ENCODE measurements at places on chromosomes 6 and 20.

DNA sequence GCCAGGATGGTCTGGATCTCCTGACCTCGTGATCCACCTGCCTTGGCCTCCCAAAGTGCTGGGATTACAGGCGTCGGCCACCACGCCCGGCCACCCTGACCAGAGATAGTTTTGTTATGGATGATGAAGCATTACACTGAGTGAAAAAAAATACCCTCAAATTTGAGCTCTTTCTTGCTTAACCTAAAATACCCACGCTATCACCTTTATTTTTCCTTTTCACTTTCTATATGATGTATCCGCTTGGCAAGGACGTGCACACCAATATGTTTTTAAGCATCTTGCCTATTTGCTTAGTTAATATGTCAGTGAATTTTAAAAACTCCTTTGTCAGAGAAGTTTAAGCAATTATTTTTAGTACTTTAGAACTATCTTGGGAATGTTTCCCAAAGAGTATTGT, 150.4 kb downstream of the INSM1 start:
- DNase-seq = no peak

DNA sequence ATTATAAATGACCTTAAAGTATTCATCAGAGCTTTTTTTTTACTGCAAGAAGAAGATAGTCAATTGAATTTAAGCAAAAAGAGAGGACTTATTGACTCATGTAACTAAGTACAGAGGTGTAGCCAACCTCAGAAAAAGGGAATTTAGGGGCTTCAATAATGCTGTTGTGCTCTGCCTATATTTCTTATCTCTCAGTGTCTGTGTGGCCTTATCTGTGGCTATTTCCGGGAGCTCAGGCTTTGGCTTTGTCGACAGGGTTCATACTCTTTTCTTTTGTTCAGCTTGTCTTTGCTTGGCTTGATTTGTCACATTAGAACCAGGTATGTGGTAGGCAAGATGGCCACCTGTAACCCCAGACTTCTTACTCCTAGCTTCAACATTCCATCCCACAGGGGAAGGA, 38.6 kb upstream of the FABP7 start:
- DNase-seq = no peak

DNA sequence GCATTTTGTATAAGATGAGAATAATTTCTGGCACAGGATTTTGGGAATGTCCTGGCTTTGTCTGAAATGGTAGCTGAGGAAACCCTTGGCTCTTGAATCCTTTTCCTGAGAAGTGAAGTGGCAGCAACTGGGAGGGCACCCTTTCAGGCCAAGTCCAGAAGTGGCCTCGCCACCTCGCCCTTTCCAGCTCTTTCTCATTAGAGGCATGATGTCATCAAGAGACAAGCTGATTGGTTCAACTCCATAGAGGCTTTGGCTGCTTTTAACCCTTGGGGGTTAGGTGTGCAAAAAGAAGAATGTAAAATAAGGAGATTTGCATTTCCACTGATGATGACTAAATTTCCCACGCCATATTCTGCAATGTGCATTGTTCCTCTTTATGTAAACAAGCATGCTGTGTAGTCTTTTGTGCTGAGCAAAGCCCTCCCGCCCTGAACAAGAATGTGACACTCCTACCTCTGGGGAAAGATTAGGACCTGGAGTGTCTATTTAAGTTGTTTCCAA, 116.5 kb downstream of the TCP11 start:
- DNase-seq = no peak

DNA sequence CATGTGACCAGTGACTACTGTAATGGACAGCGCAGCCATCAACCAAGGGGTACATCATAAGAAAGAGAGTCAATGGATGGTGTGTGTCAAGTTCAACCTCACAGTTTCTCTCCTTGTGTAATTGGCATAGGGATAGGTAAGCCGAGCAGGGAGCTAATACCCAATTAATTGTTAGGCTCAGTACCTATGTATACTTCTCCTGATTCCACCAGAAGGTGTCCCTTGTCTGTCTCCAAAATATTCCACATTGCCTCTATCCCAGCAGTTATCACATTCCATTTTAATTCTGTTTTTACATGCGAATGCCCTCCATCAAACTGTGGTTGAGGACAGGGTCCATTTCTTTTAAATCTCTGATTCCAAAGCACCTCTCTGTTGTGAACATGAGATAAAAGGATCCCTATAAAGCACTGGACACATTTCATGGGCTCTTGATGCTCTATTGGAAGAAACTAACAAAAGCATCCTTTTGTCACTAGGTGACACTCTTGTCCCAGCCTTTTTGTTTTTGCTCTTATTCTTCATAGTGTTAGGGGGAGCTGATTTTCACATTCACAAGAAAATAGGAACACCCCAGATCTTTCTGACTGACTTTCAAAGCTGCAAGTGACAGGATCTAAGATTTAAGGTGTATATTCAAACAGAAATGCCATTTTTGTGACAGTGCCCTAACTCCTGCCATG, 38.9 kb downstream of the FBXO9 start:
- DNase-seq = peak; percentile 18

GRCh38 chr6:37940074-37940847, 120.7 kb downstream of the ZFAND3 start:
- no peak for DNase-seq

- DNase-seq = no peak
These were observed 147.9 kb upstream of the SHLD1 start for GRCh38 chr20:5602346-5602745.

DNA sequence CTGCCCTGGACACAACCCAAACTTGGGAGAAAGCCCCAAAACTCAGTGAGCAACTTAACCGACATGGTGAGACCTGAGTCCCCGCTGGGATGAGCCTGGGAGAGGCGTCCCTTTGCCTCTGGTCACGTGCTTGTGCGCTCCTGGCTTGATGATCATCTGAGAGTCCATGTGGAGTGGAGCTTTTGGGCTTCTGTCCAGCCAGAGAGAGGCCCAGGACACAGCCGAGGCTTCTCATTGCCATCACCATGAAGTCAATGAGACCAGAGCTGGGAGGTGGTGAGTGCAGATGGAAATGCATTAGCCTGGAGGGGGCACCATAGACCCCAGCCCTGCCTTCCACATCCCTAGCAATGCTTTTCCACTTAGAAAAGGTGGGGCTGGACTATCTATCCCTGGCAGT, 250.0 kb downstream of the SLC24A3 start:
- DNase-seq = no peak

All from Jurkat, Clone E6-1 (cell line).